ENCODE measurements at places on chromosomes 2 and 18.

DNA sequence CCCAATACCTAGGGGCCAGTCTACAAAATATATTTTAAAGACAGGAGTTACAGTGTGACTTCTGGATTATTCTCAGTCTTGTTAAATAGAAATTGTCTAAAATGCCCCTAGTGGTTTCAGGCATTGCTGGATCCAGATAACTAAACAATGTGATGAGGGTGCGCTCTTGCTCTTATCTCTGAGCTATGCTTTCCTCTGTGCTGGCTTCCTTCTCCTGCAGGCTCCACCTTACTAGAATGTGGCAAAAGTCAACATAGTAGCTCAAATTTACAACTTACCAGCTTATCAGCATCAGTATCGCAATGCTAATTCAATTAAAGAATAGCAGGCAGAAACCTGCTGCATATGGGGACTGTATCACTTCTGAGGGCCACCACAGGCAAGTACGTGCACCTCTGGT, 61.3 kb upstream of the RNU4ATAC start:
- no peak for DNase-seq

GRCh38 chr2:64914735-64915509, 74.3 kb upstream of the SLC1A4 start:
- peak; percentile 20 for DNase-seq

GRCh38 chr2:109029490-109030201, 40.6 kb upstream of the EDAR start:
- DNase-seq, result no peak

DNA sequence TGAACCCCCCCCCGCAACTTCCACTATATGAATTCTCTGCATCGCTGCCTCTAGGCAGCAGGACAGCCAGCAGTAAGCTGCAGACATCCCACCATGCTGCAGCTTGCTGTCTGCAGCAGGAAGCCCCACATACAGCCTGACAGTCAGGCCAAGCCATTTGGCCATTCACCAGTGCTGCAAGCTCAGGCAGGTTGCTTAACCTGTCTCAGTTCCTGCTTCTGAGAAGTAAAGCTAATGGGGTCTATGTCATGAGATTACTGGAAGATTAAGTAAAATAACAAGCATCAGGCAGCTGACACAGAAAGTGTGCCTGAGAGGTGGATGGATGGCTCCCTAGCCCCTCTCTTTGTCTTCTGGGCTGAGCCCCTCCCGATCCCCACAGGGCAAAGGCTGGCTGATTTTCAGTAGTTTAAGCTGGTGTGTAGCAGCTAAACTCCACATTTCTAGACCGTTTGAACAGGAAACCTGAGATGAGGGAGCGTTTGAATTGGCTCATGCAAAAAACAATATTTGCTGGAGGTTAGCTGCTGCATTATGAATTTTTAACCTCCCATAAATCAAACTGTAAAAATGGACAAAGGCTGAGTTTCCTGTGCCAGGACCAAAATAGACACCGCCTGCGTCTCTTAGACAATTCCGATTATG, 193.8 kb upstream of the ARL4C start:
- DNase-seq, result no peak

- no peak for DNase-seq
Observed at GRCh38 chr2:71747559-71747958, 294.2 kb downstream of the DYSF start.

GRCh38 chr18:9616049-9616448, 1.7 kb upstream of the PPP4R1 start:
- peak; percentile 10 for DNase-seq

- no peak for DNase-seq
Observed at GRCh38 chr18:23223641-23224040, 88.4 kb downstream of the CABLES1 start.

GRCh38 chr2:206423147-206423546, 20.2 kb upstream of the ADAM23 start:
- DNase-seq, result peak; percentile 47

DNA sequence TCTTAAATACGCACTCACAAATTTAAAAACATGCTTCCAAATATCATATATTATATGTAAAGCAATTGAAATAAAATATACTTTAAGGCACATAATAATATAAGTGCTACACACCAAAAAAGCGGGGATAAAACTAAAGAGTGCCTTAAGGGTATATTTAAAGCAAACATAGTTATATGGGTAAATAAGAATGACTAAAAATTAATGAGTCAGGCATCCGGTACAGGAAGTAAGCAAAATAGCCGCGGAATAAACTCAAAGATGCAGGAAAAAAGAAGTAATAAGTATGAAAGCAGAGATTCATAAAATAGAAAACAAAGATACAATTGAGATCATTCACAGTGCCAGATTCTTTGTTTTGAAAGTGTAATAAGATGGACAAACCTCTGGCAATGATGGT, 503.5 kb upstream of the SOX11 start:
- no peak for DNase-seq

Measured in cardiac fibroblast (primary cell).